ENCODE measurements at places on chromosomes 12 and 14.

- DNase-seq: no peak
Observed at GRCh38 chr12:68368327-68368726, 36.2 kb upstream of the MDM1 start.

DNA sequence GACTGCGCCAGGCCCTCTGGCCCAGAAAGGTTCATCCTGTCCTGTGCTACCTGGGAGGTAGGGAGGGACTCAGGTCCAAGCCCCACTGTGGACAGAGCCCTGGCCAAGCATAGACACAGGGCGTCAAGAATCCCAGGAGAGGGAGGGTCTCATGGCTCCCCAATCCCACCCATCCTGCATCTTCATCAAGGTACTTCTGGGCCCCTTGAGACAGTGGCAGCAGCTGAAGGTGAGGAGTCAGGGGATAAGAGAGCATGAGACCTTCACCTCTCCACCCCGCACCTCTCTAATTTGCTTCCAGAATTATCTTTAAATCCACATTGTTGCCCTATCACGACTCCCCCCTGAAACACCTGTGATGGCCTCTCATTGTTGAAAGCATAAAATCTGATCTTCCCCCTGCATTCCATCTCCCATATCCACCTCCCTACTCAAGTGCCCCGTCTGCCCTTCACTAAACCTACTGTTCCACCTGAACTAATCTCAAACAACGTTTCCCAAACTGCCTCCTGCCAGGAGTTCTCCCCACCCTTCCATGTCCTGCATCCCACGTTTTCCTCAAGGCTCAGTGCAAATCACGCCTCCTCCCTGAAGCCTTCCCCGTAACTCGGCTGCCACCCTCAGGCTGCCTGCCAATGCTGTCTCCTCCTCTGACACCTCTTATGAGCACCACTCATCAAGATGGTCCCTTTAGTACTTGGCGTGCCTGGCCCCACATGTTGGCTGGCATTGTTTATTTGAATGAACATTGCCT is 27.1 kb downstream of the KRT18 start:
- DNase-seq: no peak

DNA sequence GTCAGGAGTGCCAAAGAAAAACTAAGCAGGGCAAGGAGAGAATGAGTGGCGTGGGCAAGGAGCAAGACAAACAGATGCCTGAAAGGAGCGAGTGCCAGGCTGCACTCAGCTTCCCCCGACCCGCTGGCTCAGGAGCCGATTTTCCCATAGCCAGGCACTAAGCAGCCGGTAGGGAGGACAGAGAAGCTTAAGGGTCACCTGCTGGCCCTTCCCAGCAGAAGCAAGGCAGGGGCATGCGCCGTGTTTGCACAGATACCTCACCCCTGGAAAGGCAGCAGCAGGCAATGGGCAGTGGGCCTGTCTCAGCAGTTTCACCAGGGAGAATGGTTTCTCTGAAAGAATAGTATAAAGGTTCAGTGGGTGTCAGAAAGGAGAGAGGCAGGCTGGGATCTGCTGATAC is 104.9 kb upstream of the FKBP4 start:
- no peak for DNase-seq

DNA sequence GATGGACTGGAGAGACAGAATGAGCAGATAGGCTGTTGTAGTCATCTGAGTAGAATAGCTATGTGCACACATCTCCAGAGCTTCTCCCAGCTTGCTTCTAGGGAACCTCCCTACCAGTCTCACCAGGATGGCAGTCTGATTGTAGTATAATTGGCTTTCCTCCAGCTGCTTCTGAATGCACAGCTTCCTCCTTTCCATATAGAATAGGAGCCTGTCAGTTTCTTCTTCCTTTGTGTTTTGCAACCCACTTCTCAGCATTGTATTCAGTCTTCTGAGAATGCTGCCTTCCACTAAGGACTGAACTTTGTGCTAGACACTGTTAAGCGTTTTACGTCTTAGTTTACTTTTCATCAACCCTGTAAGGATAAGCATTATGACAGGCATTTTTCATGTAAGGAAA is 2.2 kb upstream of the CSAD start:
- no peak for DNase-seq

DNA sequence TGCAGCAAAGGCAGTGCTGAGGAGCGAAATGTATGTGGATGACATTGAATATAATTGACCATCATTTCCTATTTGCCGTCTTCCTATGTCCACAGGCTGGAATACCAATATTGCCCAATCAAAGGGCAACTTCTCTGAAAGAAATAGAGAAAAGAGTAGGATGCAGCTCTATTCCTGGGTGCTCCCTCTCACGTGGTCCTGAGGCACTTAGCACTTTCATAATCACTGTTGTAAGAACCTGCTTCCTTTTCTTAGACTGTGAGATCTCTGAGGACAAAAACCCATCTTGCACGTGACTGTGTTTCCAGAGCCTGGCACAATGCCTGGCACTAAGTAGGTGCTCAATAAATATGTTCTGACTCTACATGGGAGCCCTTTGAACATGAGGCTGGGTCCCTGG is 122.7 kb upstream of the CPM start:
- no peak for DNase-seq

DNA sequence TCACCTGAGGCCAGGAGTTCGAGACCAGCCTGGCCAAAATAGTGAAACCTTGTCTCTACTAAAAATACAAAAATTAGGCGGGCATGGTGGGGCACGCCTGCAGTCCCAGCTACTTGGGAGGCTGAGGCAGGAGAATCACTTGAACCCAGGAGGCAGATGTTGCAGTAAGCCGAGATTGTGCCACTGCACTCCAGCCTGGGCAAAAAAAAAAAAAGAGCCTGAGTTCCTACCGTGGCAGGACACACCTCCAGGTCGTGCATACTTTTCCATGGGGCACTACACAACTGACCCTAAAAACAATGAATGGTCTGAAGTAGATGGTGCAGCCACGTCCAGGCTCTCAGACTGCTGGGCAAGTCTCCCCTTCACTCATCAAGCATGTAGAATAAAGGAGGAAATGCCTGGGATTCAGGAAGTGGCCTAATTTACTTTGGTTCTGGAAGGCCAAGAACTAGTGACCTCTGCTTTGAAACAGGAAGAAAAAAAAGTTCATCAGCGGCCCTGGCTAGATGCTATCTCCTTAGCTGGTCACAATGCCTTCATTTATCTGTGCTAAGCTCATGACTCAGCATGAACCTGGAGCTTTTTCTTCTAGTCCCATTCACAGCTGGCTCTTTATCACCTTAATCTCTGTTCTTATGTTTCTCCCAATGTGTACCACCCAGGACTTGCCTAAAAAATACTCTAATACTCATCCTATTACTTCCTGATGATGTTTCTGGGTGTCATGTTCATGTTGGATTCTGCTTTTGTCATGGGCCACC is 55.8 kb upstream of the OR6J1 start:
- DNase-seq: no peak

GRCh38 chr12:130459916-130460315 is 122.2 kb downstream of the PIWIL1 start:
- DNase-seq: no peak

- no peak for DNase-seq
Observed at GRCh38 chr14:24834956-24835355, 201.0 kb upstream of the GZMB start.

GRCh38 chr12:123671876-123672275 is 963 bp downstream of the TCTN2 start:
- no peak for DNase-seq

DNA sequence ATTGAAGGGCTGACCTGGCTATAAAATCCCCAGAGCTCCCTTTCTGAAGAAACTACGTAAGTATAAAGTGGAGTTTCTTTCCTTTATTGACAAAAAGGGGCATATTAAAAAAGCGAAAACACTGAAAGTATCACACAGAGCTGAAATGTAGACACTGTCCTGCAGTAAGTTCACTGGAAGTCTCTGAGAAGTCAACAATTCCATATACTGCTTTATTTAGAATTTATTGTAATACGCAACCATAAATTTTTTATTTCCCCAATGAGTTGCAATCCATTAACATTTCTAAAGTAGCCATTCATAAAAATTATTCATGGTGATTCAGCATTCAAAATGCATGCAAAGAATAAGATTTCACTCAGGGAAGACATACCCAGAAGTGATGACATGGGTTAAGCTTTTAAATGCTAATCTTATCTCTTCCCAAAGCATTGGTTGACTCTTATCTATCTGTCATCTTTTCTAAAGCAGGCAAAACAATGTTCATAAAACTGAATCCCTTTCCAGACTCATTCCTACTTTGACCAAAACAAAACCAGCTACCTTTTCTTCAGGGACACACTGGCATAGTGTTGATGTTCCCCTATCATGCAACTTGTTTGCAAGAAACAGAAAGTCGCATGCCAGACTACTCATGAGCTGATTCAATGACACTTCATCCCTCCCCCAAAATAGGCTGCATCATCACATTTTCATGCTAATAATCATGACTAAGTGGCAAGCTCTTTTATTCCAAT is 17.3 kb downstream of the KITLG start:
- no peak for DNase-seq

DNA sequence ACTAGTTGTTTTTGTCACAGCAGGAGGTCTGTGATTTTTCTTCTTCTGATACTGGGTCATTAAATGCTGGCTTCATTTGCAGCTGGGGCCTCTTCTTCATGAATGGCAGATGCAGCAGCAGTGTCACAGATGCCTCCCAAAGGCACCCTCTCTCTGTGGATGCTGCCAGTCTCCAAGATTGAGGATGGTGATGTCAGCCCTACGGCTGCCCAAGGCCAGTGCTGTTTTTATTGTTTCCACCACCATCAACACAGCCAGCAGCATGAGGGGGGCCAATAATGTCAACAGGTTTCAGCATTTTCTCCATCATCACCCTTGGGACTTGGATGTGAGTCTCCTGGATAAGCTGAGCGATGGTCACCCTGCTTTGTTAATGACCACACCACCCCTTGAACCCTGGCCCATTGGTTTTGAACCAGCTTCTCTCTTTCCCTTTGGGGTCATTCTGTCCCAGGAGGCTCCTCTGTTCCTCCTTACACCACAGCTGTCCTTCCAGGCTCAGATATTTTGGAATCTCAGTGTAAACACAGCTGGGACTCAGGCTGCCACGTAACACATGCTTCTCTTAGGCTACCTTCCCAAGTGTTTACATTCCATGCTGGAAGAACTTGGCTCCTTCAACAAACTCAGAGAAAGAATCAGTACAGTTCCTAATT is 151.7 kb upstream of the DDHD1 start:
- DNase-seq: no peak

DNA sequence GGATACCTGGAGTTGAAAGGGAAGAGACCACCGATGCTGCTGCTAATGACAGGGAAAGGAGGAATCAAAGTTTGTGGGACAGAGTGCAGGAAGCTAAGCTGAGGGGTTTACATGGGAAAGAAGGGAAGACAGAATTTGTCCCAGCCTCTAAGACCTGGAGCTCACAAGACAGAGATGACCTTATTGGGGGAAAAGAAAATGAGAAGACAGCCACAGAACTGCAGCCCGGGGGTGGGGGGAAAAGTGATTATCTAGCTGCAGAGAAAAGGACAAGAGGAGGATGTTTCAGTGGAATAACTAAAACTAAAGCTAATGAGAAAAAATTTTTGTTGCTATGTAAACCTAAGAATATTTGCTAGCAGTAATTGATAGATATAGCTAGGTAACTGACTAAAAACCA is 30.7 kb downstream of the NDUFA12 start:
- no peak for DNase-seq

DNA sequence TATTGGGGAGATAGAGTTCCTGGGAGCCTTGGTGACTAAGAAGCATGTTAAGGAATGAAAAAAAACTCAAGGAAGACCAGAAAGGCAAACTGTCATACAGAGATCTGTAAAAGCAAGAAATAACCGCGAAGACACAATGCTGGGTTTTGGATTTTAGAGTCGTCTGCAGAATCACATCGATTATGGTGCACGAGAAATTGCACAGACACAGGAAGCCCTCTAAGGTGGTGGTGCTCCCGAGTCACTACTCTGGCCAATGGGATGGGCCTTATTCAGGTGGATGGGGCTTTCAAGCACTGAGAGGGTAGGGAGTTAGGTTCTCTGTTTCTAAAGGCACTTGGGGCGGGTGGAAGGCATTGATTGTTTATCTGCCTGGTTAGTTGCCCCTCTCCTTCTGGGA is 10.3 kb upstream of the FLVCR2 start:
- DNase-seq: no peak

GRCh38 chr12:49043856-49044258 is 16.7 kb downstream of the KMT2D start:
- peak; percentile 10 for DNase-seq

- no peak for DNase-seq
Observed at GRCh38 chr12:46499901-46500300, 127.3 kb upstream of the SLC38A2 start.

GRCh38 chr14:32252030-32252670 is 49.1 kb upstream of the RNU6-8 start:
- peak; percentile 73 for DNase-seq

- DNase-seq: no peak
Observed at GRCh38 chr14:98144964-98145363, 1127.0 kb downstream of the BCL11B start.

- DNase-seq: no peak
Observed at GRCh38 chr12:105330931-105331804, 677 bp downstream of the C12orf75 start.

GRCh38 chr14:96252999-96253539 is 2.9 kb upstream of the BDKRB1 start:
- DNase-seq: no peak

- no peak for DNase-seq
Observed at GRCh38 chr12:77728018-77728417, 102.7 kb upstream of the NAV3 start.

GRCh38 chr12:43329375-43329774 is 222.6 kb downstream of the ADAMTS20 start:
- no peak for DNase-seq

GRCh38 chr14:81275305-81276072 is 54.7 kb upstream of the GTF2A1 start:
- no peak for DNase-seq

DNA sequence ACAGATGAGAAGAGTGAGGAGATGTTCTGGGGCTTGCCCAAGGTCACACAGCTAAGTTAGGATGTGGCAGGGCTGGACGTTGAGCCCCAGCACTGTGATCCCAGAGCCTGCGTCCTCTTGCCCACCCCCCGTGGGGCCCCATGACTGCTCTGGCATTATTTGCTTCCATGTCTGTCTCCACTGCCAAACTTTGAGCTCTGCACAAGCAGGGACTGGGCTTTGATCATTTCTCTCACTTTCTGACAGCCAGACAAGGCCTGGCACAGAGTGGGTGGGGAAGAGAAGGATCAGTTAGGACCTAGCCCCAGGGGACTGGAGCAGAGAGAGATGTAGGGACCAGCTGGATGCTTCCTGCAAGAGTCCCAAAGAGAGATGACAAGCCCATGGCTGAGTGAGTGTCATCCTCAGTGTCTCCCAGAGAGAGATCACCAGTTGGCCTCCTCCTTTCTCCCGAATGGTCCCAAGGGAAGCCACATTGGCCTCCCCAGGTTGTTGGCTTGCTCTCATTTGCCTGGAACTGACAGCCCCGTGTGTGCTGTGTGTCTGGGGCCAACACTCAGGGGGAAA is 126.7 kb upstream of the PWP1 start:
- peak; percentile 35 for DNase-seq

DNA sequence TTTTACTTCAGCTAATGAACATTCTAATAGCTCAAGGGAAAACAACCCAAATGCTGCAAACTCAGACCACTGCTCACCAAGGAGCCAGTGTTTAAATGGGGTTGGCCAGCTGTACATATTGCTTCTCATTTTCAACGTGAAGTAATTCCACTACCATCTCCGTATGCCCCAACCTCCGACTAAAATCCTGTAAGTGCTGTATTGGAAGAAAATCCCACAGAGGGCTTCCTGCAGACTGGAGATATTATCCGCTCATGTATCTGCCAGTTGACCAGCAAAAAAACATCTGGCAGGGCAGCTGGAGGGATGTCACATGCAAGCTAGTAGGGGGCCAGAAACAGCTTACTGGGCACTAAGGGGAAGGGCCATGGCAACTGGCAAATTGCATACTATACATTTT is 485.0 kb downstream of the SNAPC1 start:
- no peak for DNase-seq

GRCh38 chr14:103172921-103173320 is 49.7 kb downstream of the TNFAIP2 start:
- no peak for DNase-seq

Data from NCI-H1092 (cell line).